CD4-positive, alpha-beta T cell treated with Interleukin-12 subunit alpha and Interleukin-12 subunit beta, for 1 hour (primary cell): ENCODE measurements at places on chromosomes 5 and 9.
A peak's percentile ranks its signal among the peaks of the same experiment; 100 is the strongest.

DNA sequence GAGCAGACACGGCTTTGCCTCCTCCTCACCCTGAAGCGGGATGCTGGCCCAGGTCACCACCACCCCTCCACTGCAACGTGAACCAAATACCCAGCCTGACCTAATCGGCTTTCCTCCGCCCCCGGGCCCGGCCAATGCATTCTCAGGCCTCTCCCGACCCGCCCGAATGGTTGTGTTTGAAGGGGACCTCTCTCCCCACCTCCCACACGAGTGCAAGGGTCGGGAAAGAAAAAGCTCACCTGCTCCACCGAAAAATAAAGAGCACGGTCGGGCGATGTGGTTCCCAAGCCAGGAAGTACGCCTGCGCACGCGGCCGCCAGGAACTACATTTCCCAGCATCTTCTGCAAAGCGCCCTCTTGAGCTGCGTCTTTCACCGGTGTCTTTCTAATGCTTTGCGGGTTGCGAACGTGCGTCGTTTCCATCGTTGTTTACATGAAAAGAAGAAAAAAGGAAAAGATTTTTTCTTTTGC, at the start of gene ZNF883:
TSS of gene ZNF883 (minus strand) at position 282 of the 471 bp plus-strand sequence.
- DNase-seq = peak; percentile 27

- DNase-seq = no peak
Measured at GRCh38 chr5:66129144-66129543, 15.0 kb upstream of the SREK1 start.

DNA sequence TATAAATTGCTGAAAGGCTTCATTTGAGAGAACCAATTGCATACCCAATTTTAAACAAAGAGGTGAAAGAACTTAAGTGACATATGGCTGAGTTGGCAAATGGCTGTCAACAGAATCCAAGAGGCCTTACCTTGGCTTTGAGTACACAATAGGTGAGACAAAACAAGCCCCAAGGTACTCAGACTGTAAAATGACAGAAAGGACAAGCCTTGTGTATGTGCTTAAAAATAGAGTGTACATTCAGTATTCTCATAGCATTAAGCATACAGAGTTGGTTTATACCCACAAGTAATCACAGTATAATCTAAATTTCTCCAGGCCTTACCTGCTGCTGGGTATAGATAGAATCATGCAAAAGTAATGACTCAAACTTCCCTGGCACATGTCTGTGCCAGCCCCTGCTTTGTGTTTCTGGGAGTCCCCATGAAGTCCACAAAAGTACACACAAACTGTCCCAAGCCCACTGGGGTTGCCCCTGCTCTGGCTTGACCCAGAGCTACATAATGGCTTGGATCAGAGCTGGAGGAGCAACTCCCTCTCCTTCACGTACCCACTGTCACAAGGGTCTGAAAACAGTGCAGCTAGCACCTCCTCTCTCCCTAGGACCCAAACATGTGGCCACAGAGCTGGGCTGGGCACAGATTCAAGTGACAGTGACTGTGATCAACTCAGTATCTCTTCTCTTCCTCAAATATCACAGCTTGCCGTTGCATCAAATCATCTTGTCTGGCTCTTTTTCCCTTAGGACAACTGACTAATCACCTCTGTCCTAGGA, 250.8 kb downstream of the ENC1 start:
- no peak for DNase-seq

DNA sequence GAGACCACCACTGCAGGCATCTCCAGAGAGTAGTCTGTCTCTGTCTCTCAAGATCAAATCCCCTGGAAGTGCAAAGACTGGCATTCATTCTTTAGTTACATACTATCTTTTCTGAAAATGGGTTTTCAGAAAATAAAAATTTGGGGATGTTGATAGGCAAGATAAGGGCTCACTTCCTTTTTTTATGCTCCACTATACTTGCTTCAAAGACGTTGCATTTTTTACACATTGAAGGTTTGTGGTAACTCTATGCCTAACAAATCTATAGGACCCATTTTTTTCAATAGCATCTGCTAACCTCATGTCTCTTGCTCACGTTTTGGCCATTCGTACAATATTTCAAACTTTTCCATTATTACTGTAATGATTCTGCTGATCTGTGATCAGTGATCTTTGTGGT, 37.0 kb downstream of the DMAC1 start:
- DNase-seq = no peak

GRCh38 chr5:58491216-58491892, at the start of gene GAPT:
Gene GAPT, plus strand, starts transcription at chr5:58491435. Its CDS starts 3,102 bp downstream, at chr5:58494537.
- peak; percentile 3 for DNase-seq

GRCh38 chr5:157282150-157282549, 16.2 kb downstream of the CYFIP2 start:
- no peak for DNase-seq

DNA sequence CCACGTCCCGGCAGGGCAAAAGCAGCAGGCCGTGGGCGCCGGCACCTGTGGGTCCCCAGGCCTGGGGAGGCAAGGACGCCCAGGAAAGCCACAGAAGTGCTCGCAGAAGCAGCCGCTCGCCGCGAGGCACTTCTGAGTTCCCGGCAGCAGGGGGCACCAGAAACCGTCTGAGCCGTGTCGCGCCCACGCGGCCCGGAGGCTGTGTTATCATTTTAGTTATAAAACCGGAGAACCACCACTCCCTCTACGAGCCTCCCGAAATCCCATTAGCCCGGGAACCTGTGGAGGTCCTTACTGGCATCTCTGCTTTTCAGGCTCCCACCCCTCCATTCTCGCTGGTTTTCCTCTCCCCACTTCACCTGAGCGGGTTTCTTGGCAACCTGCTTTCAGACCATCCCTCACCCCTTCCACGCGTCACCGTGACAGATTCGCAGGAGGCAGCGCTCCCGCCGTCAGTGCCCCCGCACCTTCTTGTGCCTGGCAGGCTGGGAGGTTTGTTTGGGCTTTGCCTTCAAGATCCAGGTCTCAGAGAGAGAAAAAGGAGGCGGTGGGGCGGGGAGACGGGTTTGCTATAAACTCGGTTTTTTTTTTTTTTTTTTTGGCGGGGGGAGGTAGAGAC, 2.3 kb downstream of the GDNF start:
- DNase-seq = peak; percentile 22

GRCh38 chr5:111262153-111262552, 38.0 kb downstream of the CAMK4 start:
- DNase-seq = no peak

GRCh38 chr5:81553567-81554212, 159.8 kb upstream of the ACOT12 start:
- no peak for DNase-seq

GRCh38 chr5:158543539-158544387, 556.0 kb downstream of the EBF1 start:
- no peak for DNase-seq
